ENCODE measurements at places on chromosomes 4 and X. TPM values are rescaled to one million over a fixed set of nuclear protein-coding genes. Genes with fewer than 3 reads are reported as not detected.

DNA sequence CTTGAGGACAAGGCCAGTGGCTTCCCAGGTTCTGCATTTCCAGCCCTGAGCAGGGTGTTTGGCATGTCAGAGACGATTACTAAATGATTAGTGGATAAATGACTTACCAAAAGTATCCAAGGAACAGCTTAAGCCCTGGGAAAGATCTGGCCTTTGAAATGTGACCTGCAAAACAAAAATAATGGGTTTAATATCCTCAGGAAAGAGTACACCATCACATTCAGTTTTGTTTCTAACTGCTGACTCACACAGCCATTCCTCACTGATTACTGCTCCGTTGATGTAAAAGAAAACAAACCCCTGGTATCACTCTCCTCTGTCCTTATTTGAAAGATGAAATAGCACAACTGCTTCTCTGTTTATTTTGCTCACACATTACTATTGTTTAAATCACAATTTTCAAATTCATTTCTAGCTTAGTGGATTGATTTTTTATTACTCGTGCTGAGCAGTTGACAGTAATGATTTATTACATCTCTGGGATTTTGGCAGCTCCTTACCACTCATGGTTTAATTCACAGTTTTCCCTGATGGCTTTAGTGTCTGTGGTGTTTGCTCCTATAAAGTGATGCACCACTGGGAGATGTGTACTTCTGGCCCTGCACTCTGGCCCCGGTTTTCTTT is 117.0 kb downstream of the CBLL2 start:
- H3K4me1 ChIP-seq, result no peaks in the 10 kb centered on the region
- H3K4me3 ChIP-seq, result no peak overlapping the region
- DNase-seq, result no peak
- no peaks in the 10 kb centered on the region for H3K36me3 ChIP-seq
- H3K27ac ChIP-seq, result no peak overlapping the region

- DNase-seq, result no peak
- H3K27ac ChIP-seq, result no peak overlapping the region
- no peak overlapping the region for H3K4me3 ChIP-seq
These were observed 893.5 kb downstream of the TRIML1 start for GRCh38 chr4:189032606-189033338.

DNA sequence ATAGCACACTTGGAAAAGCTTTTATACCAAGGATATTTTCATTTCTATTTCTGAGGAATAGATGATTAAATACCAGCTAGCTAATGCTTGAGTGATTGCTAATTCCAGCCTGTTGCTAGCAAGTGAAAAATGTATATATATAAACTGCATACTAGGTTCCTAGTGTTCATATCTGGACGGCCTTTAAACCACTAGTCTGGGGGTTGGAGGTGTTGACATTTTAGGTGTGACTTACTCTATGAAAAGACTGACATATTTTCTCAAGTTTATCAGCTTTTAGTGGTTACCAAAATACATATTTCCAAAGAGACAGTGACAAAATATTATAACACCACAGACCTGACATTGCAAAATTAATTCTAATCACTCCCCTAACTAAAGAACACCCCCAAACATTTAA is 44.7 kb downstream of the MTMR8 start:
- H3K27me3 ChIP-seq, result no peaks in the 10 kb centered on the region
- H3K36me3 ChIP-seq, result no peaks in the 10 kb centered on the region
- H3K4me1 ChIP-seq, result no peaks in the 10 kb centered on the region
- H3K4me3 ChIP-seq, result no peak overlapping the region
- no peak for DNase-seq

DNA sequence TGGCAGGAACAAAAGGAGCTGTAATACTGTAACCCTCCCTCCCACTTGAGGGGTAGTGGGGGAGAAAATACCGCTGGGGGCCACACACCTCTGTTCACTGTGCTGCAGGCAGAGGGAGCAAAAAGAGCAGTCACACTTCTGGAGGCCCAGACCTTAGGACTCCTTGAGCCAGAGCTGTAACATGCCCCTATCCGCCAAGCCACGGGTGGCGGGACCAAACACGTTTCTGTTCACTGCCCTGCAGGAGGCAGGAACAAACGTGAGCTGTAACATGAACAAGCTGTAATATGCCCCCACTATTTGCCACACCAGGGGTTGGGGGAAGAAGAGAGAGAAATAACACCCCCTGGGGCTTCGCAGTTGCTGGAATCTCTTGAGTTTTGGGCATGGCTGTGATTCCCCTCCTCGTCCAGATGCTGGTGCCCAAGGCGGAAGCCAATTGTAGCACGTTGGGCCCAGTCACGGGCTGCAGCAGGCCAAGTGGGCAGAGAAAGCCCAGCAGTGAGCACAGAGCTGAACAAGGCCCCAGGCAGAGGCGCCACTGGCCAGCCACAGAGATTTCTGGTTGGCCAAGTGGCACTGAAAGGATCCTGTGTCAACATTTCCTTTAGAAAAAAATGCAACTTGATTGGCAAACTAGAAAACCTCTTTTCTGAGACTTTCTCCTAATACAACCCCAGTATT is 509.7 kb downstream of the INPP4B start:
- DNase-seq, result no peak
- no peaks in the 10 kb centered on the region for H3K27me3 ChIP-seq
- H3K27ac ChIP-seq, result no peak overlapping the region
- no peaks in the 10 kb centered on the region for H3K4me1 ChIP-seq

The ADH1C gene
- polyA plus RNA-seq, result 3.4 TPM

Data from adrenal gland (tissue), 19 donors.